ENCODE measurements at places on chromosomes 16 and 17. TPM values are rescaled to one million over a fixed set of nuclear protein-coding genes. Genes with fewer than 3 reads are reported as not detected.

DNA sequence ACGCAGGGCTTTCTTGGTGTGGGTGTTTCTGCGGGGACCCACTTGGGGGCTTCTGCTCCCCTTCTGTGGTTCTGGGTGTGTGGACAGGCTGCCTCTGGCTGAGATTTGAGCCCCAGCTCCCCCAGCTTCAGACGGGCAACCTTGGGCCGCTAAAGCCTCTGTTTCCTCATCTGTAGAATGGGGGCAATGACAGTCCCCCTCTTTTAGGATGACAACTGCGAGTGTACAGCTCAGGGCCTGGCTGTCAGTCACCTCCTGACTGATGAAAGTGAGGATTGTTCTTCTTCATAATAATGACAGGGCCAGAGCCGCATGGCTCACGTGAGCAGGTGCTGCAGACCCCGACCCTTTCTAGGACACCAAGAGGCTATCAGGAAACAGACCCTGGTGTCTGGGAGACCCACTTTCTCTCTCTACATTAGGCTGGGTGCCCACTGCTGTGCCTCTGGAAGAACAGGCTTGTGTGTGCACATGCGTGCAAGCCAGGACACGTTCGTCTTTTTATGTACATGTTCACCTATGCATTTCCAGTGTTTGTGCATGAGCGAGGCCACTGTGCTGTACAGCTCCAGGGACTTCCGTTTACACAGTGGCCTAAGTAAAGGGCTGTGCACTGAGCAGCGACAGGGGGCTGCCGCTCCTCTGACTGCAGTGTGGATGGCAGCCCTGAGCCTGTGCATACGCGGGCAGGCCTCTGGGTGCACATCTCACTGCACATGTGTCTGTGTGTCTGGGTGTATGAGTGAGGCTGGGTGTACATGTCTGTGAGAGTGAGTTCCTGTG is 4.6 kb downstream of the SPNS3 start:
- DNase-seq, result no peak

DNA sequence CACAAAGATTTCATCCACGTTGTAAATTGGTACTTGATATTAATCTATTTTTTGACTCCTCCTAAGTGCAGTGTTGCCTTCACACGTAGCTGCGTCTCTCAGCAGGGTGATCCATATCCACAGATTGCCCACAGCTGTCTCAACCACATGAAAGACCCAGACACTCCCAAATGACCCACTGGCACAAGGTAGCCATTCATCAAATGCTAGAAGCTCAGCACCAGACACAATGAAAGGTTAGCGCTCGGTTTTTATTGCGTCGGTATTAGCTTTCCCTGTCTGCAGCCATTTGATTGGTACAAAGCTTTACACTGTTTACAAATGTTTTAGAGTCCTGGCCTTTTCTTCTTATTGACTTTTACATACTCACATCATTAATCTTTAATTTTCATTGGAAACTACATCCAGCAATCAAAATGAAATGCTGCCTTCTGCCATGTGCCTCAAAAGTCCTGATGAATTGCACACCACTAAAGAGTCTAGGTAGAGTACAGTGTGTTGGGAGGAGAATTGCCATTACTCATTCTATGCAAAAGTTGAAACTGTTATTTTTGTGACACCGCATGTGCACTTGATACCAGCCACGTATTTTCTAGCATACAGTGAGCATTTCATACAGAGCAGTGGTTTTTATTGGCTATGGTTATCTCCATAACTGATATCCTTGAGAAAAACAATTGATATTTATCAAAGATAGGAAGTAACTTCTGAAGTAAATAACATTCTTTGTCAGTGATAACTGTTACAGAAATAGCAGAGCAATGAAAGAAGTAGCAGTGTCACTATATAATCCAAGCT is 127.3 kb upstream of the NUDT7 start:
- no peak for DNase-seq

DNA sequence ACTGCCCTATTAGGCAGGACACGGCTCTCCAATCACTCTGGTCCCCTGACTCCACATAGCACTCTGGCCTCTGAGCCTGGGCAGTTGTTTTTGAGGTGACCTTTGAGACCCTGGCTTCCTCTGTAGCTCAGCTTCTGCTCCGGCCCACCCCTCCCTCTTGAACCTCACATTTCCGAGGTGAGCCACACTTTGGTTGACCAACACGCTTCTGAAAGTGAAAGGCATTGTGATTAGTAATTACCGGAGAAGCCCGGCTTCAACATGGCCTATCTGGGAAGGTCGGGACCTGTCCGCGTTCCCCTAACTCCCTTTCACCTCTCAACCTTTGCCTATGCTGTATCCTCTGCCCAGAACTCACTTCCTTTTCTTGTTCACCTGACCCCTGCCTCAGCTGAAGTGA is 10.3 kb upstream of the ITGAX start:
- no peak for DNase-seq

DNA sequence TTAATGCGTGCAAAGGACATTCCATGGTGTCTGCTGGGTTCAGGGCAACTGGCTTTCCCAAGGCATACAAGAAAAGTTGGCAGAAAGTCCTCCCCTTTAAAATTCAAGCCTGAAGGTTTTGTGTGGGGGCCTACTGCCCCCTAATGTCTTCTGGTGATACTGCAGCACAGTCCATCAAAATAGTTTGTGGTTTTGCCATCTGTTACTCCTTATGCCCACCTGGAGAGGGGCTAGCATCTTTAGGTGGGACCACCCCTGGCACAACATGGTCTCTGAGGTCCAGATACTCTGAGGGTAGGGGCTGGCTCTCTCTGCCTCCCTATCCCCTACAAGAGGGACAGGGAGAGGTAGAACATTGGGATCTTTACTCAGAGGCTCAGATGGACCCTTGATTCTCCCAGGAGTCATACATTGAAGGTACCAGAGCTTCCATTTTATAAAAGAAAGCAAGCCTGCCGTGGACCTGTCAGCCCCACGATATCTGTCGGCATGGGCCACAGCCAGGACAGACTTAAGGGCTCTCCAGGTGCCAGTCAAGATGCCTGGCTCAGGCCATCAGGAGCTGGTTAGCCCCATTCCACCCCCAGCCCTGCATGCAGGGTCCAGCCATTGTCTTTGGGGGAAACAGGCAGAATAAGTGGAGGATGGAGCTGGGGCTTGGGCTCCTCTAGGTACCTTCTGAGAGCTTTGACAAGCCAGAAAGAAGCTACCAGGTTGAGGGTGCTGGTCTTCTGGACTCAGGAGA is 6.3 kb downstream of the ESRP2 start:
- peak; percentile 65 for DNase-seq

The KRTAP4-12 gene
- not detected for total RNA-seq

The KRTAP2-2 gene
- not detected for total RNA-seq

All from IMR-90 (cell line).